GOT3 (cell line): ENCODE measurements at places on chromosomes 2 and 18.

DNA sequence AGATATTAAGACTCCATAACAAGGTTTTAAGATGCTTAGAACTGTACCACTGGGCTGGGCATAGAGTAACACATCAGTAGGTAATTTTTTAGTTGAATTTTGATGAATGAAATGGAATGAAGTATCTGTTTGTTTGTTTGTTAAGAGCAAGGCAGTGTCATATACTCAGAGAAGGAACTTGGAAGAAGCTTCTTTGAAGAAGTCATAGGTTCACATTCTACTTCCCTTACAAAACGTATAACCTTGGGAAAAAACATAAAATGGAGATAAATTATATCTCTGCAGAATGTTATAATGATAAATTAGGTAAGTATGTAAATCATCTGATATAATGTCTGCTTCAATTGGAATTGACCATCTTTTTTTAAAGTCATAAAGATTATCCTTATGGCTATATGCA, 122.1 kb upstream of the SLC39A10 start:
- no peak for DNase-seq

GRCh38 chr2:215716956-215717355, 281.1 kb upstream of the FN1 start:
- no peak for DNase-seq

- no peak for DNase-seq
Observed at GRCh38 chr2:100242891-100243619, 79.2 kb downstream of the LONRF2 start.

DNA sequence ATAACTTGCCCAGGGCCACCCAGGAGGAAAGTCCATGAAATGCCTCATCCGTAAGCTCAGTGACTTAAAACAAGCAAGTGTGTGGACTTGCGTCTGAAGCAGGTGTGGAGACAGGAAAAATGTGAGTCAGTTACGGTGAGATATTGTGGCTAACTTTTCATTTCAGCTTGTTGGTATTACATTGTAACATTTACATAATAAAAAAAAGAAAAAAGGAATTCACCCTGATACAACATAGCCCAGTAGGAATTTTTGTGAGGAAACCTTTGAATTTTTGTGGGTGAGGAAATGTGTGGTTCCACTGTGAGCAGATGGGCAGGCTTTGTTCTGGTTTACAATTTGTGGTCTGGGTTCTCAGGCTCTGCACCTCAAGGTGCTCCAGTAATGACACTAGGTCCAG, 33.7 kb upstream of the LYPD6B start:
- DNase-seq: no peak

DNA sequence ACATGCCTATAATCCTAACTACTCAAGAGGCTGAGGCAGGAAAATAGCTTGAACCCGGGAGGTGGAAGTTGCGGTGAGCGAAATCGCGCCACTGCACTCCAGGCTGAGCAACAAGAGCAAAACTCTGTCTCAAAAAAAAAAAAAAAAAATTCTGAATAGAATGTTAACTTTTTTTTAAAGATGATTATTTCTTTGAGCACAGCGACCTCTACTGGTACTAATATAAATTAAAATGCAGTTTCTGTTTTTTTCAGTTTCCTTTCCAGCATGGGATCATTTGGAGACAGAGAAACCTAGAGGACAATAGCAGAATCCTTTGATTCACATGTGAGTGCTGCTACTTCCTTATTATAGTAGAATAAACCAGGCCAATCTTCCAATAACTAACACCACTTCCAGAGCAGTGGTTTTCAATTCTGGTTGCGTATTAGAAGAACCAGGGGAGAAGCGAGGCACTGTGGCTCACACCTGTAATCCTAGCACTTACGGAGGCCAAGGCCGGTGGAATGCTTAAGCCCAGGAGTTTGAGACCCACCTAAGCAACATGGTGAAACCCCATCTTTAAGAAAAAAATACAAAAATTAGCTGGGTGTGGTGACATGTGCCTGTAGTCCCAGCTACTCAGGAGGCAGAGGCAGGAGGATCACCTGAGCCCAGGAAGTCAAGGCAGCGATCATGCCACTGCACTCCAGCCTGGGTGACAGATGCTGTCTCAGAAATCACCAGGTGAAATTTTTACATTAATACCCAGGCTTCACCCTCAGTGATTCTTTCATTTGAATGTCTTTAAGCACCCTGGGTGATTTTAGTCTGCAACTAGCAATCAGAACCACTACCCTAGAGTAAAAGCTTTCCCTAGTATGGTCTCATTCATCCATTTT, 10.1 kb downstream of the SRSF7 start:
- no peak for DNase-seq

DNA sequence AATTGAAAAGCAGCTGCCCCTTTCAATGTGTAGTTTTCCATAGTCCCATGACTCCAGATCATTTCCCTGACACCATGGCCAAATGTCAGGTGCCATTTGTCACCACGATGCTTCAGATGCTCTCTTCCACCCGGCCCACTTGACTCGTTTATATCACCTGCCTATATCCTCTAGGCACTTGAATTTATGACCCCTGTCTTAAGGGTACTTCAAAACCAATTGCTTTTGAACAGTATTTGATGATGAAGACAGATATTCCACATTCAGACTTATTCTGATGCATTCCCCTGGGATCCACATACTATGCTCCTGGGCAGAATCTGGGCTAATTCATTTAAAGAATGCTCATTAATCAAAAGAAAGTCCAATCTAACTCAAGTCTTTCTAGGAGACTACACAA, 16.9 kb upstream of the RHBDD1 start:
- DNase-seq: no peak

DNA sequence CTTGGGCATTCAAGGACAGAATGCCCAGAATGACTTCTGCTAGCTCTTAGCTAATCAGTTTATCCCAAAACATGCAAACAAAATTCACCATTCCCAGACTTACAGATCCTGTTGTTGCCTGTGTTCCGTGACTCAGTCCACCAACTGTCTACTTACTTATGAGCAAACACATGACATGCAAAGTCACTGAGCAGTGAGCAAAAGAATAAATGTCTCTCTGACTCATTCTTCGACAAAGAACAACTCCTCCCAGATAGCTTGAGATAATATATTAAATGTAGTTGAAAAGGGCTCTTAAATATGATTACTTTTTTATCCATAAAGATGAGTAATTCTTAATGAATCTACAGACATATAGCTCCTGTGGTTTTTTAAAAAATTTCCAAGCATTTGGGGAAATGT, 9.0 kb upstream of the CREG2 start:
- DNase-seq: no peak

- DNase-seq: no peak
Observed at GRCh38 chr2:151096235-151096634, 165.4 kb downstream of the RBM43 start.

DNA sequence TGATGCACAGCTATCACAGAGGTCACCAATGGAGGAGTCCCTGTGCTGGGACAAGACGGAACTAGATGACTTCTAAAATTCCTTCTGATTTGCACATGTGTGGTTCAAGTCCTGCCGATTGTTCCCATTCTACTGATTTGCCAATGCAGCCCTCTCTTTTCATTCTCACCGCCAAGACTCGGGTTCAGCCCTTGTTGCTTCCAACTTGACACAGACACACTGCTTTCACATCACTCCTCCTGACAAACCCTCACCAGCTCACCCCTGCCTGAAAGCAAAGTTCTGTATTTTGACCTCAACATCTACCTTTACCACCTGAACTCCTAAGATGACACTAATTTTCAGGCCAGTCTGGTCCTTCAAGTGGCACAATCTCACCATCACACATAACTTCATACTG, 25.5 kb downstream of the REEP1 start:
- DNase-seq: no peak

DNA sequence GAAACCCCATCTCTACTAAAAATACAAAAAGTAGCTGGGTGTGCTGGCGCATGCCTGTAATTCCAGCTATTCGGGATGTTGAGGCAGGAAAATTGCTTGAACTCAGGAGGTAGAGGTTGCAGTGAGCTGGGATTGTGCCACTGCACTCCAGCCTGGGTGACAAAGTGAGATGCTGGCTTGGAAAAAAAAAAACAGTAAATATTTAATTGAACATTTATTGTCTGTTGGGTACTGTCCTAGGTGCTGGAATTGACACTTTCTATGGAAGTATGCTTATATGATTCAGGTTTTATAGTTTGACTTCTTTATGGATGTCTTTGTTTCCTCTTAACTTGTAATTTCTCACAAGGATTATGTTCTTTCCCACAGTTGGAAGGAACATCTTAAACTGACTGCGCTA, 633.1 kb upstream of the SETBP1 start:
- DNase-seq: no peak

DNA sequence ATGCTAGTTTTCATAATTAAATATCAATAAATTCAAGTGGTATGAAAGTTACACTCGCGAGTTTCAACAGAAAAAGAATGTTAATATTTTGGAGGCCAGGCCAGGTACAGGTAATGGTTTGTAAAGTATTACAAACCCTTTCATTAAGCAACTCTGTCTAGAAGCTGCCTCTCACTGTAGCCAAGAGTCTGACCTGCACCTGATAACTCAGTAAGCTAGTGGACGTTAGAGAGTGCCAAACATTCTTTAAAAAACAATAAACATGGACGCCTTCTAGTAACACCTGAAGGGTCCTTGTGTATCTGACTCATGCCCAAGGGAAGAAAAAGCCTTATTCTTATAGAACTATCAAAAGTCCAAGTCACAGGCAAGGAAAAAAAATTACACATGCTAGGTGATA, 70.2 kb downstream of the MBD2 start:
- no peak for DNase-seq

GRCh38 chr2:232449964-232450363, 6.0 kb upstream of the ALPI start:
- DNase-seq: no peak

GRCh38 chr2:193240752-193241151, 1046.0 kb upstream of the TMEFF2 start:
- no peak for DNase-seq

- DNase-seq: no peak
Observed at GRCh38 chr2:48312126-48312525, 217.8 kb upstream of the STON1 start.

DNA sequence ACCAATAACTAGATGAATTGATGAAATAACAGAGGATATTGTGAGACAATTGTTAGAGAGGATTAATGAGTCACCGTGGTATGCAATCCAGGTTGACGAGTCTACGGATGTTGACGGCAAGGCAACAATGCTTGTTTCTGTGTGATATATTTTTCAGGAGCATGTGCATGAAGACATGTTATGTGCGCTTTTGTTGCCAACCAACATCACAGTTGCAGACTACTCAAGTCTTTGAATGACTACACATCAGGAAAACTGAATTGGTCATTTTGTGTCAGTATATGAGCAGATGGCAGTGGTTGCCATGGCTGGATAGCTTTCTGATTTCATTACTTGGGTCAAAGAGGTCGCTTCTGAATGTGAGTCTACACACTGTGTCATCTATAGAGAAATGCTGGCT, 96.8 kb upstream of the CRACDL start:
- DNase-seq: no peak

DNA sequence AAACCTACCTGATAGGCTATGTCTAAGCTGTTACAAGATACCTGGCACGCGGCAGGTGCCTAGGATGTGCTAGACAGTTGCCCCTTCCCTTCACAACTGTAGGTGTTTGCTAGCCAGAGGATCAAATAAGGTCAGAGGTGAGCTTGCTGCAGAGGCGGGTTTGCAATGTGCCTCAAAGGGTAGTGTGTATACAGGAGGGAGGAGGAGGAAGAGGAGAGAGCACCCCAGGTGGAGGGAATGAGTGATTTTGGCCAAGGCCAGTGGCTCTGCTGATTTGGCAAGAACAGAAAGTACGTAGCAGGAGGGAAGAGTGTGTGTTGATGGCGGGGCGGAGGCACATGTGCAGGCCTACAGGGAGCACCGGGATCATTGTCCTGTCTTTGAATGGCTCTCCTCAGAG, 236.5 kb downstream of the HAUS1 start:
- DNase-seq: no peak

DNA sequence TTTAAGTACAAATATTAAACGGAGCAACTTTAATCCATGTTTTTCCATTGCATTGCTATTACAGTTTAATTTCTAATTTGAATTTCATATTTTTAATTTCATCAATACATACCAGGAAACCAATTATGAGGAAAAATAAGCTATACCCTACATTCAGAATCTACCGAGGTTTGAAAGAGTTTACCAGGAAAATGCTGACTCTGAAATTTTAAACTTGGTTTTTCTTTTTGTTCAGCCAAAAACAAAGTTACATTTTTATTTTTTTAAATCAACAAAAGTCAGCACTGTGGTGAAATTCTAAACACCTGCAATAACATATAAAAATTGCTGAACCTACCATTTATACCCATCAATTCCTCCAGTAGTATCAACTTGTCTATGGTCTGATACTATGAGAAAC, 53.7 kb downstream of the GFPT1 start:
- no peak for DNase-seq

DNA sequence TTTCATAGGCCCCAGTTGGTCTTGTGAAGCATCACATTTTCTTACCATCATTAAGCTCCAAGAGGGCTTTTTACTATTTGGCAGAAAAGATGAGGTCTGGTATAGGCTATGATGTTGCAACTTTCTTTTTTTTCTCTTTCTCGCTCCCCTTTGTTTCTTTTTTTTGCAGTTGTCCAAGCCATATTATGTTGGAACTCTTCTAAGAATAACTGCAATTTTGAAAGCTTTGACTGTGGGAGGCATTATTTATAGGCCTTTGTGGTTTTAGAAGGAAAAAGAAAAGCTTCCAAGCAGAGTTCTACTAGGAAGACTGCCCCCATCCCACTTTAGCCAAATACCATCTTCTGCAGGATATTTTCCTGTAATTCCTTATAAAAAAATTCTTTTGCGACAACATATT, 571.6 kb downstream of the ARHGAP15 start:
- no peak for DNase-seq

- no peak for DNase-seq
Observed at GRCh38 chr2:231482806-231483391, 18.6 kb upstream of the NCL start.

- no peak for DNase-seq
Observed at GRCh38 chr18:56747032-56747658, 96.0 kb downstream of the WDR7 start.

DNA sequence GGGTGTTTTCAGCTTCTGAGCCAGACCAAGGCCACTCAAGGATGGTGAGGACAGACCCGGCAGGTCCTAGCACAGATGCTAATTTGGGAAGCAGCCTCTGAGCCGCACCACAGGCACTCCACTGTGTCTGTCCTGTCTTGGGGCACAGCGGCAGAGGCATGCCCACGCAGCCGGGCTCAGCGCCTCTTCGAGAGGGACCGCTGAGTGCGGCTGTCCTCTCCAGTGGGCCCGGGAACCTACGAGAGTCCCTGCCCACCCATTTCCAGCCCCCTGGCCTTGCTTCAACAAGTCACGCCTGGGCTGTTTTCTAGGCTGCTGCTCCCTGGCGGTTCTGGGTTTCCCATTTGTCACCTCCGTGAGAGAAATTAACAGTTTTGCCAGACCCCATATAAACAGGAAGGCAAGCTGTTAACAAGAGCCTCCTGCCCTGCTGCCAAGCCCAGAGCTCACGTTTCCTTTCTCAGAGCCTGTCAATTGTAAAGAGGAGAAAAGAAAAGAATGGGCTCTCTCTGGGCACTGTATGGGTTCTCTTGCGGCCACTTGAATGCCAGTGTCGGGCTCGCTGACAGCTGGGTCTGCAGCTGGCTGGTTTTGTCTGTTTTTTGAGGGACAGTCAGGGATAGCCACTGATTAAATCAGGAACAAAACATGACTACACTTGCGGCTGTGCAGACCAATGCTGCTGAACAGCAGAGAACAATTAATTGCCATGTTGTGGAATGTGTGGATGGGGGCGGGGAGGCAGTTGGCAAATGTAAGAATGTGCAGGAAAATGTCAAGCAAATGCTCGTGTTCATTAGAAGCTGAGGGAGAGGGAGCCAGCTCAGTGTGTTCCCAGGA, 30.6 kb downstream of the TMEM17 start:
- DNase-seq: no peak
